ENCODE measurements at places on chromosomes 11 and 22.

GRCh38 chr11:35197292-35197691, 58.3 kb downstream of the CD44 start:
- no peak for DNase-seq

DNA sequence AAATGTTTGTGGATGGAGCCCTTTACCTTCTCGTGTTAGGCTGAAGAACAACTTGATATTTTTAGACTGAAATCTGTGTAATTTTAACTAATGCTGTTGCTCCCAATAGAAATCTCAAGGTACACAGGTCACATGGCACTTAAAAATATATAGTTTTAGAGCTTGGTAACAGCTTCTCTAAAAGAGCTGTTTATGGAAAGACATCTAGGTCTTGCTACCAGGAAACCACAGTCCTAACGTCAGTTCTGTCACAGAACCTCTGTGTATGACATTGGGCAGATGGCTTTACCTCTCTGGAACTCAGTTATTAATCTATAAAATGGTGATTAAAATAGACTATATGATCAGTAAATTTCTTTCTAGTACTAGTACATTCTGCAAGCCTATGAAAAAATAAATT, 35.4 kb downstream of the PAK1 start:
- DNase-seq, result no peak

DNA sequence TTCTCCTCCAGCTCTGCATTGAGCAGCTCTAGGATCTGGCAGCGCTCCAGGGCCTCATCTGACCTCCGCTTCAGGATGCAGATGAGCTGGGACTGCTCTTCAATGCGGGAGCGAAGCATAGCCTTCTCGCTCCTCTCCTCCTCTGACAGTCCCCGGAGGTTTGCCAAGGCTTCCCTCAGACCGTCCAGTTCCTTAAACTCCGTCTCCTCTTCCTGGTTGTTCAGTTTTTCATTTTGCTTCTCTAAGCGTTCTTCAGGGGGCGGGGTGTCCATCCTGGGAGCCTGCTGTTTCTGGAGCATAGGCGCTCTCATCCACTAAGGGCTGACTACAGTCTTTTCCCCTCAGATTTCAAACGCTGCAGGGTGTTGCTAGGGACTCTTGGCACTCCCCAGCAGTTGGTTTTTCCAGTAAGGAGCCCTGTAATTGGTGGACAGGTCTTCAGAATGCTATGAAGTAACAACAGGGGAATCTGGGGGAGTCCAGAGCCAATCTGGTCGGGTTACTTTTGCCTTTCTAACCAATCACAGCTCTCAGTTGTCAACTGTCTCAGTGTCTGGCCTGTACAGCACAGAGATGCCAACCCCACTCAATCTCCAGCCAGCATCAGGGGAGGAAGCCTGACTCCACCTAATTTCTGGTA, at the start of gene CCDC89:
TSS of gene CCDC89 (minus strand) at position 376 of the 640 bp plus-strand sequence. CDS start at position 311, 65 bp downstream.
- no peak for DNase-seq

DNA sequence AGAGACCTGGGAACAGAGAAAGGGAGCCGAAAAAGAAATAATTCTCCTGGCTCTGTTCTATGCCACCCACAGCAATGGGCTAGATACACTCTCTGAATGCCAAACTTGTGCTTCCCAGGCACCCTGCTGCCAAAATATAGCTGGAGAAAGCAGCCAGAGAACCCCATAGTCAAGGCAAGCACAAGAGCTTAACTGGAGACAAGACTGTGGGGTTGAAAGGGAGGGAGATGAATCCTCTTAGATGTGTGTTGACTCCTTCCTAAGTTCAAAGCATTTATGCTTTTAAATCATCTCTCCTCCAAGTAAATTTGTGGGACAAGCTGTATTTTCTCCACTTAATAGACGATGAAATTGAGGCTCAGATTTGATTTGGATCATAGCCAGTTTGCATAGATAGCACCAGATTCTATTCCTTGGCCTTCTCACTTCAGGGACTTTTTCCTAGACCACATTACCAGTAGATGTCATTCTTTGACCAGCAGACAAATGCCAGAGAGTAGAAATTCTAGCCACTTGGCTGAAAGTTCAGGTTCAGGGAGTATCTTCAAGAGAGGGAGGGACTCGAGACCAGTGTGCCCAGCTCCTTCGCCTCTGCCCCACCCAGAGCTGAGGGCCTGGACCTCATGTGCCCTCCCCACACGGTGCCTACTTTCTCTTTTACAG, 16.5 kb upstream of the ETS1 start:
- no peak for DNase-seq

GRCh38 chr11:65327021-65327420, 6.6 kb upstream of the DPF2 start:
- no peak for DNase-seq

GRCh38 chr22:27237080-27237741, 564.3 kb downstream of the MN1 start:
- DNase-seq, result no peak

DNA sequence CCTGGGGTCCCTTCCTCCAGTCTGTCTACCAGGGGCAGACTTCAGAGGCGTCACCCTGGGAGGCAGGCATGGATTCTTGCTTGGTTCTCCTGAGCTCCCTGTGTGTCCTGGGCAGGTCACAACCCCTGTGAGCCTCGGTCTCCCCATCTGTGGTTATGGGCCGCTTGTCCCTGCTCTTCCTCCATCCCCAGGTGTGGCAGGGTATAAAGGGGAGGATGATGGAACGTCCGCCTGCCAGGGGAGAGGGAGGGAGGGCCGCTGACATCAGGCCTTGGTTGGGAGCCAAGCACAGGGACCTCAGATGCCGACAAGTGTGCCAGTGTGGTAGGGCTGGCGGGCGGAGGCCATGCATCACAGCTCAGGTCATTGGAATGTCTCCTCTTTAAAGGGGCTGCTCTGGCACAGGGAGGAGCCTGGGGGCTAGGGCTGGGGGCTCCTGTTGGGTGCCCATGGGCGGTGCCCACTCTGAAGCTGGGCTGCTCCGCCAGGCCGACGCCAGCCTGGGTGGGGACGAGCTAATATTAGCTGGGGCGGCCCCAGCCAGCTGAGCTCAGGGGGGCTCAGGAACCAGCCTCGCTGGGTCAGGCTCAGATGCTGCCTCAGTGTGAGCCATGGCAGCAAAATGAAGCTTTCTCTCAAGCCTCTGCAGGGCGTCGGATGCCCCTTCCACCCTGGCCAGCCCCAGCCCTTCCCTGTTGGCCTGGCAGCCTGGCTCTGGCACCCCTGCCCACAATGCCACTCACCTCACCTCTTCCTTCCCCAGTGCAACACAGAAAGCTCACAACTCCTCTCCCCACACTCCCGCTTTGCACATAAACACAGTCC, 12.8 kb downstream of the KCNC1 start:
- no peak for DNase-seq

- no peak for DNase-seq
Observed at GRCh38 chr11:19573666-19574065, 139.0 kb upstream of the NAV2 start.

- no peak for DNase-seq
Observed at GRCh38 chr11:92822410-92822809, 147.0 kb upstream of the MTNR1B start.

DNA sequence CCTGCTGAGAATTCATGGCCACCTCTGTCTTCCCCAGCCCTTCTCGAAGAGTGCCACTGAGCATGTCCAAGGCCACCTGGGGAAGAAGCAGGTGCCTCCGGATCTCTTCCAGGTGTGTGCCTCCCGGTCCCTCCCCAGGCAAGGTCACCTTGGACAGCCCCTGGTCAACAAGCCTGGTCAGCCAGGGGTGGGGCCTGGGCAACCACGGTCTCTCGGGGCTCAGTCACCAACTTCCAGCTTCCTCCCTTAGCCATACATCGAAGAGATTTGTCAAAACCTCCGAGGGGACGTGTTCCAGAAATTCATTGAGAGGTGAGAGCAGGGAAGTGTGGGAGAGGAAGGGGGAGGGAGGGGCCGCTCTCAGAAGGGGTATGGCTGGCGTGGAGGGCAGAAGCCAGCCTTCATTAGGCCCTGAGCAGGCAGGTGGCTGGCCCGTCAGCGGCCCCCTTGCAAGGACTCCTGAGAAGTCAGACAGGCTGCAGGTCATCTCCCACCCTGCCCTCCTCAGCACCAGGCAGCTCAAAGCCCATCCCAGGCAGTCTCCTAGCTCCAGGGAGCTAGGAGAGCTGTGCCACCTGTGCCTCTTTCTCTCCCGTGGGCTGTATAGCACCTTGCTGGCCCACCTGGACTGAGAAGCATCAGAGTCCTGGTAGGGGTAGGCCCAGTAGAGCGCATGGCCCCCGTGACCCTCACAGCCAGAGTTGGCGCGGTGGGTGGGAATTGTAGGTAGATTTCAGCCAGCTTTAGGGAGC, 9.3 kb upstream of the ANKRD13D start:
- no peak for DNase-seq

DNA sequence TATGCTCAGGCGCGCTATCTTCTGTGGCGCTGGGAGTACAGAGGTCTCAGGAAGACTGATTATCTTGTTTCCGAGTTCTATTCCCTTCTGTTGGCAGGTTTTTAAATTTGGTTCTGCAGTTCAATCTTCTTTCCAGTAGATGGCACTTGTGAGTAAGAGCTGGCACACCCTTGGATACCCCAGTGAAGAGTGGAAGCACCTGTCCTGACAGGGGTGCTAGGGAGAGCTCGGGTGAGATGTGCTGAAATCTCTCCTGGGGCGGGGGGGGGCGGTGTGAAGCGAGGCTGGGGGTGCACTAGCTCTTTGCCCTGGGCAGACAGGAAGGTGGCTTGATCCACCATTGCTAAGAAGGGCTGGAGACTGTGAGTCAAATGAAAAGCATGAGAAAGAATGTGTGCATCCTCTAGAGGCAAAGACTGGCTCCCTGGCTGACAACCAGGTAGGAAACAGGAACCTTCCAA, 679.9 kb upstream of the CCDC179 start:
- no peak for DNase-seq

DNA sequence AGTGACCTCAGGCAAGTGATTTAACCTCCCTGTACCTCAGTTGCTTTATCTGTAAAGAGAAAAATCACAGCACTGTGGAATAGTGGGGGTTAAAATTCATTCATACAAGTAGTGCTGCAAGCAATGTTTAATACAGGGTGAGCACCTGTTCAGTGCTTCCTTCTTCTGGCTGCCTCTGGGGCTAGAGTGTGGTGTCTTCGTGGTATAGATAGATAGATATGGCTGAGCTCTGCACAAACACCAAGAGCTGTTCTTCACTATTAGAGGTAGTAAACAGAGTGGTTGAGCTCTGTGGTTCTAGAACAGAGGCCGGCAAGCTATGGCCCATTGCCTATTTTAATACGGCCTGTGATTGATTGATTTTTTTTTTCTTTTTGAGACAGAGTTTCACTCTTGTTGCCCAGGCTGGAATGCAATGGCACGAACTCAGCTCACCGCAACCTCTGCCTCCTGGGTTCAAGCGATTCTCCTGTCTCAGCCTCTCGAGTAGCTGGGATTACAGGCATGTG, 32.9 kb downstream of the LIMK2 start:
- DNase-seq, result no peak

DNA sequence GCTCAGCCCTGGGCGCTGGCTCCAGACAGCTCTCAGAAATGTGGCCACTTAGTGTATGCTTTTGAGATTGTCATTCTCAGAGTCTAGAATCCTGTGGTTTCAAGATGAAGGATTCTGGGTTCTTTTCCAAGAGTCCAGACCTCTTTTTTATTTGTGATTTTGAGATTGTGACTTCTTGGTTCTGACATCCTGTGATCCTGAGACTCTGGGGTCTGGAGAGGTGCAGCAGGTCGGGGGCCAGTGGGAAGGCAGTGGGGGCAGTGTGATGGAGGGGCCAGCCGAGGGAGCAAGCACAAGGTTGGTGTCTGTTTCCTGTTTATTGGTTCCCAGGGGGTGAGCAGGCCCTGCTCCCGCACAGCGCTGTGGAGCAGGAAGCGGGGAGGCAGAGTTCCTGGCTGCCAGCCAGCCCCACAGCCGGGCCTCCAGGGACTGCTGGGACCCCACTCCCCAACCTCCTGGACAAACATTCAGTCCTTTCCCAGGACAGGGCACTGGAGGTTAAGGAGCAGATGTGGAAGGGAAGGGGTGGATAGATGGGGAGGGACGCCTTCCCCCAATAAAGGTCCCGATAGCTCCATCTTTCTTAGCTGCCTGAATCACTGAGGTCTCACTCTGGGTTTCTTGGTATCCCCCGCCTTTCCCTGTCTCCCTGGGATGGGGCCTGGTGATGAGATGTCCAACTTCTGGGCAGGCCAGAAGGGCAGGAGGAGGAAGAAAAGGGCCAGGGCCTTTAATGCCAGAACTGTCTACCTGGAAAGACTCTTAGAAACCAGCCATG, 13.7 kb downstream of the ARHGEF17 start:
- no peak for DNase-seq

DNA sequence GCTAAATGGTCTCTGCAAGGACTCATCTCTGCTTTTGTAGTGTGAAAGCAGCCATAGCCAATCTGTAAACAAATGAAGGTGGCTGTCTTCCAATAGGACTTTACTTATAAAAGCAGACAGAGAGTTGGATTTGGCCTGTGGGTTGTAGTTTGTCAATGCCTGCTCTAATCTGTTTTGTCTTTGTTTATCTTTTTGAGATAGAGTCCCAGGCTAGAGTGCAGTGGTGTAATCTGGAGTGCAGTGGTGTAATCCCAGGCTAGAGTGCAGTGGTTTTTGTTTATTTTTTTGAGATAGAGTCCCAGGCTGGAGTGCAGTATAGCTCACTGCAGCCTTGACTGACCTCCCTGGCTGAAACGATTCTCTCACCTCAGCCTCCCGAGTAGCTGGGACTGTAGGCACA, 8.6 kb downstream of the PPP6R3 start:
- DNase-seq, result no peak

GRCh38 chr22:38316364-38317121, 690 bp downstream of the CSNK1E start:
- no peak for DNase-seq

- DNase-seq, result no peak
Observed at GRCh38 chr11:83572581-83573496, 286.7 kb upstream of the CCDC90B start.

Data from NCI-H1048 (cell line).